ENCODE measurements at places on chromosomes 2 and 18. TPM values are rescaled to one million over a fixed set of nuclear protein-coding genes. Genes with fewer than 3 reads are reported as not detected.

The CHRNG gene
- total RNA-seq: not detected

The PNPT1 gene
- 18.4 TPM for total RNA-seq

The LIMS2 gene
- 50.2 TPM for total RNA-seq

The MRPL19 gene
- 38.8 TPM for total RNA-seq

The IL1F10 gene
- total RNA-seq: not detected

- DNase-seq: no peak
Observed at GRCh38 chr2:242029422-242030225, 160.1 kb downstream of the RTP5 start.

DNA sequence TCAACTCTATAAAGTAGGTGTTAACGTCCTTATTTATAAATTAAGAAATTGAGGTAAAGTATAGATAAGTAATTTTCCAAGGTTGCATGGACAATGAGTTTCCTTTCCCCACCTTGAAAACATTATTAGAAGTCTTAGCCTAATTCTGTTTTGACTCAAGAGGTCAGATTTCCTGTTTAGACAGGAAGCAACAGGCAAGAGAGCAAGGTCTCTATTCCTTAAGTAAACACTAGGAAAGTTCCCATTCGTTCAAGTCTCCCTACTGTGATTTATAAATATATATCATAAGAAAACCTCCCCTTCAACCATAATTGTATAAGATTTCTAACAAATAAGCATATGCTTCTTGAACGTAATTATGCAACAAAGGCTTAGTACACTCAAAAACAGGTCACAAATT is 40.3 kb downstream of the CLASP1 start:
- DNase-seq: no peak

DNA sequence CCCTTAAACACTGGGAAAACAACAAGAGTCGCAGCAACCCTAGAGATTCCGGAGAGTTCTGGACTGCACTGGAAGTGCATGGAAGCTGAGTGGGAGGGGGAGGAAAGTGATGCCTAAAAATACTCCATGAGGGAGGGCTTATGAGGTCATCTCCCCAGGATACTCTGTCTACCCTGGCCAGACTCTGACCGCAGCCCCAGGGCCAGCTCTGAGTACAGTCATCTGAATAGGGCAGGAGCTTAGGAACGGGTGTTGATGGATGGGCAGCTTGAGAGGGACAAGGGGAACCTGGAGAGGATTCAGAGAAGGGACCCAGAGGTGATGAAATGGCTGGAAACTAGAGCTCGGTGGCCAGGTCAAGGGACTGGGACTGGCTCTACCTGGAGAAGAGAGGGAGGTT is 79.3 kb upstream of the IGFBP5 start:
- no peak for DNase-seq

DNA sequence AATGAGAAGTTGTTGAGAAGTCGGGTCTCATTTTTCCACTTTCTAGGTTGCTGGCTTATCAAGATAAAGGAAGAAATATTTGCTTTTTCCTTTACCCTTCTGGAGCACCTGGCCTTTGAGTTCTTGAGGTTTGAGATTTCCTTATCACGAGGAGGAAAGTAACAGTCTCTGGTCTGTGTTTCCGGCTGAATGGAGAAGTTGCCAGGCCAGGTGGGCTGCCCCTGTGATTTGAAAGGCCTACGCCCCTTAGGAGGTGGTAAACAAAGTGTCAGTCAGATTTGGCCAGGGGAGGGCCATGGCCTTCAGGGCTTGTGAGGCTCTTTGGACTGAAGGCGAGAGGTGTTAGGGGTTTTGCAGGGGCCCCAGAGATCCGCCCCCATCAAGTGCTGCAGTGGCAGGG is 156.7 kb upstream of the HAAO start:
- DNase-seq: no peak

- DNase-seq: no peak
Observed at GRCh38 chr18:40866968-40867367, 1088.1 kb upstream of the PIK3C3 start.

DNA sequence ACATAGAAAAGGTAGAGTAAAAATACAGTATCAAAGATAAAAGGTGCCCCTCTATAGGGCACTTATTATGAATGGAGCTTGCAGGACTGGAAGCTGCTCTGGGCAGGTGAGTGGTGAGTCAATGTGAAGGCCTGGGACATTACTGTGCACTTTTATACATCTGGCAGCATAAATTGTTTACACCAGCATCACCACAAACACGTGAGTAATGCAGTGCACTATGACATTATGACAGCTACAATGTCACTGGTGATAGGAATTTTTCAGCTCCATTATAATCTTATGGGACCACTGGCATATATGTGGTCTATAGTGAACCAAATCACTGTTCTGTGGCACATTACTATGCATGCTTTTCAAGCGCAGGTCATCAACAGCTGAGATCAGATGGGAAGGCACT is 48.1 kb downstream of the TPGS2 start:
- DNase-seq: no peak

DNA sequence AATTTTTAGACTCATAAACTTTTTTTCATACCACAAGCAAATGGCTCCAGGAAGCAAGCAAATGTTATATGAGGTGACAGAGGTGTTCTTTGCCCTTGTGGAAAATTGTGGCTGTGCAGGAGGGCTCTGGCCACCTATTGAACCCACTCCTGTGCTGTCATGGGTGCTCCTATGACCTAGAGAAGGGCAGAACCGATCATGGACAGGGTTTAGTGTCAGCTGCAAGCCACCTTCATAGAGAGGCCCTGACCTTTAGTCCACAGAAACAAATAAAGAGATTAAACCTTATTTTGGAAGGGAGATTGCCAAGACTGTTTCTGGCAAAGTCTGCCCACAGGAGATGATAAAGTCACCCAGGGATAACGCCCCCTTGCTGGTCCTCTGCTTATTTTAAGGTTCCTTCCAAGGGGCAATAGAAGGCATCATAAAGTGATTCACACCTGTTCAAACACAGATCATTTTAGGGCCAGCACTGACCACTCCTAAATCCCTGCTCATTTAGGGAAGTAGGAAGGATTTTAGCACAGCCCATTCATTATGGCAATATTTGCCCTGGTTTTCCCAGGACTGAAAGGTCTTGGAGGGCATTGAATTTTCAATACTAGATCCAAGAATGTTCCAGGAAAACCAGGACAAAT is 26.1 kb upstream of the STAT4 start:
- DNase-seq: peak; percentile 26

GRCh38 chr18:11909061-11909455 is 941 bp upstream of the MPPE1 start:
- peak; percentile 65 for DNase-seq

DNA sequence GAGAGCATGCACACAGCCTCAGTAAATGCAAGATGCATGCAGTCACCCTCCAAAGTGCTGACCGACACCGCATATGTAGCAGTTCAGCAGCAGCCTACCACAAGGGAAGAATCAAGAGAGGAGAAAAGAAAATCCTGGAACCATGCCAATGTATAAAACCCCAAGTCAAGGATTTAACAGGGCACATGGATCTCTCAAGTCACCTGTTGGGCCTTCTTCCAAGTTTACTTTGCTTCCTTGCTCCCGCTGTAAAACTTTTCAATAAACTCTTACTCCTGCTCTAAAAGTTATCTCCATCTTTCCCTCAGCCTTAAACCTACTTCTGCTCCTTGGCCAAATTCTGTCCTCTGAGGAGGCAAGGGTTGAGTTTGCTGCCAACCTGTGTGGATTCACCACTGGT is 147.8 kb upstream of the MAP2 start:
- DNase-seq: no peak

GRCh38 chr2:25557179-25558036 is 116.0 kb downstream of the DTNB start:
- no peak for DNase-seq

DNA sequence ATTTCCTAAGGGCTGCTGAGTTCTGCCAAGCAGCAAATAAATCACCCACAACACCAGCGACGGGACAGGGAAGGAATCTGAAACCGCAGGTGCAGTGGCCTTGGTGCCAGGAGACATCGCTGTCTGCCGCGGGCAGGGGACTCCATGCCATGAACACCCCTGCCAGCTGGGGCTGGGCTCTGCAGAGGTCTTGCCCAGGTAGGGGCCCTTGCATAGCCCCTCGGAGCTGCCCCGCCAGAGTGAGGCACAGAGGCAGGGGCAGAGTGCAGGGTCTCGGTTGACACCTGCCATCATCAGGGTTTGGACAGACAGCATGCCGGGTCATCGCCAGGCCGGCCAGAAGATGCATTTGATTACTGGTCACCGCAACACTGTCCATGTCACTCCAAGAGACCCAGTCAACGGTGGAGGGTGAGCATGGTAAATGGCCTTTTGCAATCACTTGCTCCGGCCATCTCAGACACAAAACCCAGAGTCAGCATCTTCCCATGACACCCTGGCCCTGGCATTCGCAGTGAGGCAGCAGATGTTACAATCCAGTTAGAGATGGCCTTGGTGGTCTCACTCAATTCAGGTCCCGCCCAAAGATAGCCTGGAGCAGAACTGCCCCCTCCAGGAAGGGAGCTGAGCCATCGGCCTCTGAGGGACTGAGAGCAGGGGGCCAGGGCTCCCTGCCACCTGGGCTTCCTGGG is 255.4 kb downstream of the NDUFA10 start:
- DNase-seq: no peak

GRCh38 chr2:97858442-97858841 is 137.3 kb downstream of the TMEM131 start:
- no peak for DNase-seq

GRCh38 chr2:140627136-140627535 is 1503.7 kb downstream of the LRP1B start:
- DNase-seq: no peak

GRCh38 chr2:17759805-17760204 is 5.9 kb downstream of the GEN1 start:
- no peak for DNase-seq

GRCh38 chr2:119440501-119440870 is 8.8 kb downstream of the TMEM37 start:
- DNase-seq: no peak

DNA sequence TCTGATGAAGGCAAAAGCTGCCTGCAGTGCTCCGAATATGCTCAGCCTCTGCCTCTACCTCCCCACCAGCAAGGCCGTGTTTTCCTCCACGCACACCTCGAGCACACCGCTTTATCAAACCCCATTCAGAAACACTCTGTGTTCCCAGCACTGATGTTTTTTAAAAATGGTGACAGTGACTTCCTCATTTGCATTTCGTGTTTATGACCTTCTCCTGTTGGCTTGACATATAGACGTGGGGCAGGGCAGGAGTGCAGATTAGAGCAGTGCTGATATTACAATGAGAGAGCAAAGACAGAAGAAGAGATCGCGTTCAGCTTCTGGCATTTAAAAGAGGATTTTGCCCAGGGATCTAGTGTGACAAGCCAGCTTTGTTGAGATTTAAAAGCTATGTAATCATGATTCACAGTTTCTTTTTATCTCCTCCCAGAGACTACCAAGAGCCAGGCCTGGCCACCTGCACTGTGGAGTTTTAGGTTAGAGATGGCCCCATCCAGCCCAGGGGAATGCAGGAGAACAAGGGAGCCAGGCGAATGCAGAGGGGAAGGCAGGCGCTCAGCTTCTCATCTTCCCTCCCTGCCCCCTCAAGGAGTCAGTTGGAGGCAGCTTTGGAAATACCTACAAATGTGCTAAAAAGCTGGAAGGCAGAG is 61.5 kb upstream of the NEDD4L start:
- no peak for DNase-seq

All from left colon (tissue), 2 donors.